ENCODE measurements at places on chromosomes 16 and 17. TPM values are rescaled to one million over a fixed set of nuclear protein-coding genes. Genes with fewer than 3 reads are reported as not detected.

DNA sequence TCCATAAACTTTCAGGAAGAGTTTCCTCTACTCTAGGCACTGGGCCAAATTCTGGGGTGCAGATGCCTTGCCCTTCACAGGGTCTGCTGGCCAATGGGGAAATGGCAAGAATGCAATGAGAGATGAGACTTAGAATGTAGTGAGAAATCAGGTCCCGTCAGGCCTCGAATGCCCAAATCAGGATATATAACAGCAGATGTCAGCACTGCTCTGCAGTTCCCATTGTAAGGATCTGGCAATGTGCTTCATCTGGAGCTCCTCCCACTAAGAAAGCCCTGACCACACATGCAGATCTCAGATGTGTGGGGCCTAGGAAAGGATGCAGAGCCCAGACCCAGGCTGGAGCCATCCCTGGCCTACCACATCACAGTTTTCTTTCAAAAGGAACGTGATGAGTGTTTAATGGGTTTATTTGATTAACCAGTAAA, 13.9 kb upstream of the LPCAT2 start:
- DNase-seq: peak; percentile 69

DNA sequence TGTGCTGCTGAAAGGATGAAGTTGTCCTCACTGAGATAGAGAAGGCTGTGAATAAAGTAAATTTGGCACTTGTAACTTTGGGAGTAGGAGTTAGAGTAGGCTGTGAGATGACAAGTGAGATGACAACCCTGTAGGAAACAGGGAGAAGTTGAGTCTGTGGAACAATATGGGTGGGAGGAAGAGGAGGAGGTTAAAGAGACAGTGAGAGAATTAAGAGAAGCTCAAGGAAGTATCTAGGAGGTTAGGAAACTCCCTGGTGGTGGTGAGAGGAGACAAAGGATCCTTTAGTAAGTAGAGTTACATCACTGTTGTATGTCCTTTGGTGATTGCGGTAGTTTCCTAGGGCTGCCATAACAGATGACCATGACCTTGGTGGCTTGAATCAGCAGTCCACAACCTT, 10.7 kb upstream of the HSD17B2 start:
- no peak for DNase-seq

DNA sequence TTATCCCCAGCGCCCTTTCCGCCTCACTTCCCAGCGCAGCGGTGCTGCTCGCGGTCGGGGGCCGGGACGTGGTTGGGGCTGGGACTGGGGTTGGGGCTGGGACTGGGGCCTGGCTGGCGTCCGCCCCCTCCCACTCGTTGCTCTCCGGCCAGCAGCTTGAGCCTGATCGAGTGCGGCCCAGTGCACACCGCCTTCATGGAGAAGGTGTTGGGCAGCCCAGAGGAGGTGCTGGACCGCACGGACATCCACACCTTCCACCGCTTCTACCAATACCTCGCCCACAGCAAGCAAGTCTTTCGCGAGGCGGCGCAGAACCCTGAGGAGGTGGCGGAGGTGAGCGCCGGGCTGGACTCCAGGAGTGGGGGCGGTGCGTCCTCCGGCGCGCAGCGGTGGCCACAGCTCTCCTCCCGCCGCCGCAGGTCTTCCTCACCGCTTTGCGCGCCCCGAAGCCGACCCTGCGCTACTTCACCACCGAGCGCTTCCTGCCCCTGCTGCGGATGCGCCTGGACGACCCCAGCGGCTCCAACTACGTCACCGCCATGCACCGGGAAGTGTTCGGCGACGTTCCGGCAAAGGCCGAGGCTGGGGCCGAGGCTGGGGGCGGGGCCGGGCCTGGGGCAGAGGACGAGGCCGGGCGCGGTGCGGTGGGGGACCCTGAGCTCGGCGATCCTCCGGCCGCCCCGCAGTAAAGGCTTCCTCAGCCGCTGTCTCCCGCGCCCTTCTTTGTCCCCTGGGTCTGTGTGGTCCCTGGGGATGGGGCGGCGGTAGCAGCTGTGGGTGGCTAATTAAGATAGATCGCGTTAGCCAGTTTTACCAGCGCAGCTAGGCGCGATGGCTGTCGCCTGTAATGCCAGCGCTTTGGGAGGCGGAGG, 1.8 kb downstream of the HSD17B1 start:
- peak; percentile 88 for DNase-seq

- DNase-seq: no peak
Measured at GRCh38 chr16:65388592-65388991, 266.7 kb upstream of the CDH11 start.

DNA sequence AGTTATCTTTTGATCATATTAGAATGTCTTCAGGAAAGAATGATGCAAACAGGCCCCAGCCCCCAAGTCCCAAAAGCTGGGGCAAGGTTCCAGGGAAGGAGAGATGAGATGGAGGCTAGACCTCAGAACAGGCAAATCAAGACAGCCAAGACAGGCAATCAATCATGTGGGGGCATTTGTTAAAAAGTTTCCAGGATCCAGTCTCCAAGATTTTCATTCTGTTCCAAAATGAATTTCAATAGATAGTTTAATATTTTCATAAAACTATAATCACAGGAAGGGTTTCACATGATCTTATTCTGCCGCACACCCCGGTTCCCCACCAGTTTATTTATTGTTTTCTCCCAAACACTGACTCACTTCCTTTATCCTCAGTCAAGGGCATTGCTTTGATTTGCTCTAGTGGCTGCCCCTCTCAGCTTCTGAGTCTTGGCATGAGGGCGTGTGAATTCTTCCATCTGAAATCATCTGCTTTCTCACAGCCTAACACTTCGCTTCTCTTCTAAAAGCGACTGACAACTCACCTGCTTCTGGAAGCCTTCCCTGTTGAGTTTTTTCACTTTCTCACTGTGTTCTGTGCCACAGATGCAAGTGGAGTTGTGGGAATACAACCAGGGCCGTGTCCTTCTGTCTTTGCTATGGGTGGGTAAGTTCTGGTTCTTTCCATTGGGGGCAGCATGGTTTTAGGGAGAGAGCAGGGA, 12.2 kb upstream of the TERF2 start:
- DNase-seq: peak; percentile 79

Gene STX1B
- total RNA-seq: 0.77 TPM

DNA sequence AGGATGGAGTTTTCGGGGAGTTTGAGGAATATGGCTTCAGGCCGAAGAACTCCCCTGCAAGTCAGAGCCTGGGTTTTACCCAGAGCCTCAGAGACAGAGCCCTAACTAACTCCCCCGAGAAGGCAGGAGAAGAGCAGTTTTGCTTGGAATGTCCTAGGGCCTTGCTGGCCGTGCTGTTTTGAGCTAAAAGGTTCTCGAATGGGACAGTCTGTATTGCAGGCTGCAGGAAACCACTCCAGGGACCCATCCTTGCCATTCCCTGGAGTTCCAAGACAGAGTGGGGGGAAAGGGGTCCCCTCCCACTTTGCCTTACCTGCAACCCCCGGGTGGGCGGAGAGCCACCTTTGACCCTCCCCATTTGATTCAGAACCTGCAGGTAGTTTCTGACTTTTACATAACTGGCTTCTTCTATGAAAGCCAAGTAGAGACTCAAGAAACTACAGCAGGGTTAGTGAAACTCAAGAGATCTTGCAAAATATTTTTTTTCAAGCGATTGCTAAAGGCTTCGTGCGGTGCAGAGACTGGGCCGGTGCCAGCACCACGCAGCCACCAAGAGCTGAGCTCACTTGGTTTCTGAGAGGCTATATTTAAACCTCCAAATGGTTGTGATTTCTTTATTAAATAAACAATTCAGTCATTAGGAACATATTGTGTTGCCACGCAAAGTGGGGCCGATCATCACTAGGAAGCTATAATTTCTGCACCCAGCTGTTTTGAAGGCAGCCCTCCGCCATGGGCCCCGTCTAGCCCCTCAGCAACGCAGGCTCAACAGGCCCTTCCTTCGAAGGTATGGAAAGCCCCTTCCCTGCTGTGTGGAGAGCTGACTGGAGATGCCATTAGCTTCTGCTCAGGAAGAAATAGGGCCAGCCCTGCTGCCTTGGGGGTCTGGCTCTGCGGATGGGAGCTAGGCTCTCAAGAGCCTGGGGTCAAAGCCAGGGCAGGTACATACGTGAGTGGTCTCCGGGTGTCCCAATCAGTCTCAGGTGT, 223.0 kb downstream of the NTN1 start:
- no peak for DNase-seq

Gene CPHXL2
- total RNA-seq: not detected

- no peak for DNase-seq
Measured at GRCh38 chr16:1950559-1950958, 3.9 kb downstream of the RPL3L start.

Gene FNDC8
- not detected for total RNA-seq

Gene DPEP3
- total RNA-seq: not detected

Gene SGCA
- not detected for total RNA-seq

Gene KRTAP29-1
- total RNA-seq: not detected

DNA sequence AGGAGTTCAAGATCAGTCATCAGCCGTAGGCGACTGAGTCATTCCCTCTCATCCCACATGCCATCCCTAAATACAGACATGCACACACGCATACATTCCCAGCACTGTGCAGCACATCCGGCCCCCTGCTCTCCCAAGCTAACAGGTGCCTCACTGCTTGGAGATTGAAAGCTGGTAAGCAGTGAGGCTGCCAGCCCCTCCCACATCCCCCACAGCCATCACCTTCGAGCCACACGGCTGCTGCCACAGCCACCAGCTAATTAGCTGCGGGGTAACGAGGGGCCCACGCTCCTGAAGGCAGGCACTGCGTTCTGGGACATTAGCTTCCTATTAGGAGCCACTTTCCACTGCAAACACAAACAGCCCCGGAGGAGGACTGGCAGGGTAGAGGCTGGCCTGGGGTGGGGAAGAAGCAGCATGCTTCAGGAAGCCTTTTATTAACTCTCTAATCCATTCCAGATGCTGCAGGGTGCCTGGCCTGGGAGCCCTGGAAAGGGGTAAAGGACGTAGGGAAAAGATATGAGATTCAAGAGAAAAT, 179.6 kb downstream of the CCT6B start:
- no peak for DNase-seq

DNA sequence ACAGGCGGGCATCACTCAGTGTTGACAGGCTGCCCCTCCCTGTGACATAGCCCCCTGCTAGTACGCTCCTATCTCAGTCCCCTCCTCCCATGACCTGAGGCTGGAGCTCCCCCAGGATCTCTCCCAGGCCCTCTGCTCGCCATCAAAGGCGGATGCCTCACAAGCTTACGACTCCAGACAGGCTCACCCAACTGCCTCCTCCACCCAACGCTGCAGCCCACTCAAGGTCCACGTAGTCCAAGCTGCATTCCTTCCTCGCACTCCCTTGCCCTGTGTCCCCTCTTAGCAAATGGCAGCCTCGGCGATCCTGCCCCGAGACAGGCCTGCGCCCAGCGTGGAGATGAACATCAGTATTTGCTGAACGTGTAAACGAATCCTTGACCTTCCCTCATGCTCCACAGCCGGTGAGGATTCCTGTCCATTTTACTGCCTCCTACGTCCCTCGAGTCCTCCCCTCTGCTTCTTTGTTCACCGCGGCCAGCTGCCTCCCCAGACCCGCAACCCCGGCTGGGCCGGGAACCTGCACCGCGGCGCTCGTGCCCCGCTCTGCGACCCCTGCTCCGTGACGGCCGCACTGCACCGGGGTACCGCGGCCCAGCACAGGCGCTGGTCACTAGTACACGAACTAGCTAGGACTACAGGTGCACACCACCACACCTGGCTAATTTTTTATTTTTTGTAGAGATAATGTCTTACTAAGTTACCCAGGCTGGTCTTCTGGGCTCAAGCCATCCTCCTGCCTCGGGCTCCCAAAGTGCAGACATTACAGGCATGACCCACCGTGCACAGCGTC, 838 bp upstream of the TMEM97 start:
- peak; percentile 70 for DNase-seq

Gene EFNB3
- 5.1 TPM for total RNA-seq

DNA sequence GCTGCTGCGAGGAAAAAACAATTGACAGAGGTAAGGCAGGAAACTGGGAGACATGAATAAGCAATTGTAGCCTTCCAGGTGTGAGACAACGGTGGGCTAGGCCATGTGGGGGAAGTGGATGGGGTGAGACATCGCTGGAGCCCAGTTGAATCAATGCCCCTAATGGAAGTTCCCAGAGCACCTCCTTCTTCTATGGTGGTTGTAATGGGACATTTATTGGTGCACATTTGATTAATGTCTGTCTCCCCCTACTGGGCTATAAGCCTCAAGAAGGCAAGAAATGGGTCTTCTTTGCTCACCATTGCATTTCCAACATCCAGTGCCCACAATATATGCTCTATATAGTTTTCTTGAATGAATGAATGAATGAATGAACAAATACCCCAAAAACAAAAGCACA, 22.7 kb upstream of the CD300E start:
- DNase-seq: no peak

DNA sequence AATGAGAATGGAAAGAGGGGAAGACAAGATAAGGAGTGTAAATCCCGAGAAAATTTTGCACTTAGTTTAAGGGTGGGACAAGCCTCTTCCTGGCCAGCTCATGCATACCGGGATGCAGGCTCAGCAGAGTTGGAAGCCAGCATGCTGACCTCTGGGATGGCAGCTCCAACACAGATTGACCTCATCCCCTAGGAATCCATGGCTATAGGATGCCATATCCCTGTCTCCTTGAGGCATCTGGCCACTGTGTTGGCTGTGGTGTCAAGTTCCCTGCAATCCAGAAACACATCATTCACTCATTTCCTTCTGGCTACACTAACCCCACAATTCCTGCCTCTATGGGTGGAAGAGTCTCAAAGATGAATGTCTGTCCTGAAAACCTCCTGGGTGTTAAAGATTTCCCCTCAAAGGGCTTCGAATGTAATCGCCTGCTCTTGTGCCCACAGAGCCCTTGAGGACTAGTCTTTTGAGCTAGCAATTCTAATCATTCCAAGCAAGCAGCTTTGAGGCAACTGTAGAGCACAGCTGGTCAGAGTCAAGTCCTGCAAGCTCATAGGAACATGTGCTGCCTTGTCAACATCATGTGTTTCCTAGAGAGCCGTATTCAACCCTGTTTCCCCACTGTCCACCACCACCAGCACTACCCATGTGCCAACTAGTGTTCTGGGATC, 141.4 kb downstream of the PMP22 start:
- DNase-seq: no peak

Gene SOX15
- 0.53 TPM for total RNA-seq

DNA sequence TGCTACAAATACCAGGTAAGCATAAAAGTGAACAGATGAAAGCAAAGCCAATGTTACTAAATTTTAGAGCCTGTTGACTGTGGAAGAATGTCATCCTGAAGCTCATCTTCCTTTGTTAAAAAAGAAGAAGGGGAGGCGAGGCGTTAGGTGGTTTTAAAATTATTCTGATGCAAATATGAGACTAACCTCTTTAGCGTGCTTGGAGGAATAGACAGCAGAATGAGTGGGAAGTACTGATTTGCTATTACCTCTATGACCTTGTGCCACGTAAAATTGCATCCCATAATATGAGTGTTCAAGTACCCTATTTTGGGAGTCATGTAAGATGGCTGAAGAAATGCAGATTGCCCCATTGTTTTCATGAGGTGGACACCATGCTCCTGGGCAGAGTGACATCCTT, 95.7 kb downstream of the ELAC2 start:
- no peak for DNase-seq

Gene KRTAP1-1
- total RNA-seq: not detected

Gene MYH1
- not detected for total RNA-seq

DNA sequence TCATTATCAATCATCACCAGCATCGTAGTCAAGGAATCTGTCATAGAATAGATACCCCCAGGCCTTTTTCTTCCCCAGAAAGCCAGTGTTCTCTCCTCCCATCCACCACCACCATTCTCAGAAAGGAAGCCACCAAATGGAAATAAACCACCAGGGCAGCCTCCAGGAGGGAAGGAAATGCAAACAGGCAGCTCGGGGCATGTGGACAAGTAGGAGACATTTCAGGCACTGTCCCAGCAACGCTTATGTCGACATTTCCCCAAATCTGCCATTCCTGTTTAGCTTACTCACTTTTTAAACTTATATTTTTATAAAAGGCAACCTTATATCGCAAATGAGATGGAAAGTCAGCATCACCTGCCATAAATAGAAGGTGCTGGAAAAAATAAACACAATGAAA, 15.8 kb downstream of the EMP2 start:
- no peak for DNase-seq

GRCh38 chr16:12362482-12363458, 386.2 kb downstream of the SNX29 start:
- no peak for DNase-seq
